ENCODE measurements at places on chromosomes 13 and 19.

DNA sequence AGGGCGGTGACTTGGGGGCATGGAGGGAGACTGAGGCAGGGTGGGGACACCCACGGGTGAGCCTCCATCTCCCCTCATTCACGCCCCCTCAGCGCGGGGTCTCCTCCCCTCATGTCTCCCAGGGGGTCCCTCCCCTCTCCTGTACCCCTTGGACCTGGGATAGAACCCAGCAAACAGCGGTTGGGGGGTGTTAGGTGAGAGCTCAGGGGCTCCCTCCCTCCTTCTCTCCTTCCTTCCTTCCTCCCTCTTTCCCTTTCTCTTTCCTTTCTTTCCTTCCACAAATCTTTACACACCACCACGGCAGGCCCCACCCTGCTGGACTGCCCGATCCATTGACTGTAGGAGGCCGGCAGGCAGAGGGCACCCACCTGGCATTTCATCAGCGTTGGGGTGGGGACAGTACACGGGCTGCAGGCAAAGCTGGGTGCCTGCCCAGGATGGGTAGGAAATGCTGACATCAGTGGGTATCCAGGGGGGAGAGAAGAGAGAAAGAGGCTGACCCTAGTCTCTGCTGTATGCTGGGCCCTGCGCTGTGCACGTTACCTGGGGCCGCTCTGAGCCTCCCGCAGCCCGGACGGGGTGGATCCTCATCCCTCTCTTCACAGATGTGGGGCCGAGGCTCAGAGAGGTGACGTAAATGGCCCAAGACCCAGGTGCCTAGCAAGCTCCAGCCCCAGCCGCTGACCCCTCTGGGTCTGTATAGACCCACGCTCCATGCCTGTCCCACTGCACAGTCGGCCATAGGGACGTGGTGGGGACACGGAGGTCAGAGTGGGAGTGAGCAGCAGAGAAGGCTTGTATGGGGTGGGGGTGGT is 3.5 kb downstream of the SSC5D start:
- DNase-seq, result no peak

DNA sequence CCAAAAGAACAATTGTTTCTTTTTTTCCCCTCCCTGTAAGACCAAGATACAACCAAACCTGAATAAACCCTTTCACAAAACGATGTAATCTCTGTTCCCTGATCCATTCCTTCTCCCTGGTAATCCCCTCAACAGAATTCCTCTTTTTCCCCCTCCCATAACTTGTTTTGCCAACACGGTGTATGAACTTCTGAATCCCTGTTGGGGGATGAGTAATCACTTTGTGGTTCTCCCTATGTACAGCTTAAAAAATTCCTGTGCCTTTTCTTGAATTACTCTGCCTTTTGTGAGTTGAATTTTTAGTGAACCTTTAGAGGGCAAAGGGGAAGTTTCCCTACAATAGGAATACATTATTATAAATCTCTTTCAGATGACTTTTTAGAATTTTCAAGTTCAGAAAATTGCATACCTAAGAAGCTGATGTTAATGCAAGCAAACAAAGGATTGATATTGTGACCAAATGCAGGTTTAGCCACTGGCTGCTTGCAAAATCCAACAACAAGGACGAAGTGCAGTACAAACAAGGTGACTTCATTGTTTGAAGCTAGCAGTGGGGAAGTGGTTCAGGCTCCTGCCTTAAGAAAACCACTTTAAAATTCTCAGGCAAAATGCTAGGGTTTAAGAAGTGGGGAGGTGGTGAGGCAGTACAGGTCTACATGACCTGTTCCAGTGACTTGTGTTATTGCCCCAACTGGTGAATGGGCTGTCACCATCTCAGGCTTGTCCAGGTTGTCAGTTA is 15.0 kb upstream of the EPSTI1 start:
- DNase-seq, result peak; percentile 59

- no peak for DNase-seq
Measured at GRCh38 chr13:23763318-23763717, 125.9 kb downstream of the MIPEP start.

DNA sequence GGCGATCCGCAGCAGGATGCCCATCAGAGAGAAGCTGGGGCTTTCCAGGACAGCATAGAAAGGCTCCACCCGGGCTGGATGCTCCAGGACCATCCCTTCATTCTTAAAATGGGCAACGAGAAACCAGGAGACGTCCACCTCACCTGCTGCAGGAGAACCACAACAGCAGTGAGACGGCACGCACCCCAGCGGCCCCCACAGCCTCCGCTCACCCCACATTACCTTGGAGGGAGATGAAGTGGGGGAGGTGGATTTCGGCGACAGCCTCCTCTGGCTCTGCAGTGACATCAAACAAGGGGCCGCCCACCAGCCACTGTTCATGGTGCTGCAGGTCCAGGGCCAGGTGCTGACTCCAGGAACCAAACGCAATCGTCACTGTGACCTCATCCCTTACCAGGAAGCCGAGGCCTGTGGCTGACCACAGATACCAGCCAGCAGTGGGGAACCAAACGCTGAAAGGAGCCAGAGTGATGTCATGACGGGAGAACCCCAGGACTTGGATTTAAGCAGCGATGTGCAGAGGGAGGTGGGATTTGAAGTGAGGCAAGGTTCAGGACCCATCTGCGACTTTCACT is 25.1 kb downstream of the CARD8 start:
- no peak for DNase-seq

- no peak for DNase-seq
Measured at GRCh38 chr13:49315036-49315565, 67.4 kb downstream of the CDADC1 start.

DNA sequence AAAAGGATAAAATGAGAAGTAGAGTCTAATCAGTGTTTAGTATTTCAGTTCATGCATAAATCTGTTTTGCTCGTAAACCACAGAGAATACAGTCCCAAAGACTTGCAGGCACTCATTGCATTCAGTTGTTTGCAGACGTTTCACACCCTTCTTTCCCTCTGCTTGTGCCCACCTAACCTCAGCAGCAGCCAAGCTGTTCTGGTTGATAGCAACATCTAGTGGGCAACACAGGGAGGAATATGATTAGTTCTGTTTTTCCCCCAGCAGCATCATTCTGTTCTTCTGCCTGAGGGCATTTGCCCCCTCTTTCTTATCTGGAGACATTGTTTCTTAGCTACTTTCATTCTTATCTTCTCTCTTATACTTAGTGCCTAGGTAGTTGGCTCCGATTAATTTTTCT is 135.6 kb downstream of the PAN3 start:
- no peak for DNase-seq

DNA sequence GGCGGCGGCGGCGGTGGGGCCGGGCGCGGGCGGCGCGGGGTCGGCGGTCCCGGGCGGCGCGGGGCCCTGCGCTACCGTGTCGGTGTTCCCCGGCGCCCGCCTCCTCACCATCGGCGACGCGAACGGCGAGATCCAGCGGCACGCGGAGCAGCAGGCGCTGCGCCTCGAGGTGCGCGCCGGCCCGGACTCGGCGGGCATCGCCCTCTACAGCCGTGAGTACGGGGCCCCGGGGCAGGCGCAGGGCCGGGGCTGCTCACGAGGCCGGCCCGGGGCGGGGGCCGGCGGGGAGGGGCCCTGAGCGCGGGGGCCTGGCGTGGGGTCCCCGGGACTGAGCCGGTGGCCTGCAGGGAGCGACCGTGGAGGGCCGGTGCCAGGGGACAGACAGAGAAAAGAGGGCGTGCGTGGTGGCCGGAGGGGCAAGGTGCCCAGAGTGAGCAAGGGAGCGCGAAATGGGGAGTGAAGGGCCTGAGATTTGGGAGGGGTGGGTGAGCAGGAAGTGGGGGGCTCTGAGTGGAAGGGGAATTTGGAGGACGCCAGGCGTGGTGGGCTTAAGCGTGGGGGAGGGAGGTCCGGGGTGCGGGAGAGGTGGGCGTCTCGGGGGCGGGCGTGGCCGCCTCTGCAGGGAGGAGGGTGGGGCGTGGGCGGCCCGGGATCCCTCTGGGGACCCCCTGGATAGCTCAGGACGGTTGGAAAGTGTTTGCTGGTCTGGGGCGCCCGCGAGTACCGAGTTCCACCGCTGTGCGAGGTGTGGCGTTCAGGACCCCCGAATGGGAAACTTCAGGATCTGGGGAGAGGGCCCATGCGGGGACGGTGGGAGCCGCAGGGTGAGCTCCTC is 575 bp downstream of the CARM1 start:
- DNase-seq, result no peak
